Stomach (tissue), 19 donors: ENCODE measurements at places on chromosomes 1 and 21. TPM values are rescaled to one million over a fixed set of nuclear protein-coding genes. Genes with fewer than 3 reads are reported as not detected.

CCDC17 gene
- total RNA-seq = 5.1 TPM

HJV gene
- total RNA-seq = not detected

SH2D1B gene
- not detected for total RNA-seq

DNA sequence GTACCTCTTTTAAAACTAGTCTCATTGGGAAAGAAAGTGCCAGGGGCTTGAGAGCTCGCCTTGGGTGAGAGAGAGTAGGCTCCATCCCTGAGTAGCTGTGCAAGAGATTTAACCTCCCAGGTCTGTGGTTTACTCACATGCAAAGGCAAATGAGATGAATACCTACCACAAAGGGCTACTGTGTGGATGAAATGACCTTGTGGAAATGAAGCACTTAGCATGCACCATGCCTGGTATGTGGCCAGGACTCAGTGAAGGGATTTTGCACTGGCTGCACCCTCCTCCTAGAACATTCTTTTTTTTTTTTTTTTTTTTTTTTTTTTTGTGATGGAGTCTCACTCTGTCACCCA lies 120.3 kb downstream of the PROX1 start:
- no peak for DNase-seq

DNA sequence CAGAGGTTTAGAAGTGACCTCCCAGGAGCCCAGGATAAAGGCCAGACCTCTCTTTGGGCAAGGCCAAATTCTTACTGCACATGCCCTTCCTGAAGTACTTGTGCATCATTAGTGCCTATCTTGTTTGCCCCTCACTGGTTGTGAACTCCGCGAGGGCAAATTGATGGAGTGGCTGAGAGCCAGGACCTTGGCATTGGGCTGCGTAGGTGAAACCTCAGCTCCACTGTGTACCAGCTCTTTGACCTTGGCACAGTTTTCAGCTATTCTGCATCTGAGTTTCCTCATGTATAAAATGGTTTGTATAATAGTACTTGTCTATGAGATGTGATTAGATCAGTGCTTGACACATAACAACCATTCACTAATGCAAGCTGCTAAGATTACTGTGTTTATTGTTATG lies 11.5 kb downstream of the OTUD3 start:
- DNase-seq = no peak

GRCh38 chr1:91092503-91092902 lies 70.7 kb upstream of the ZNF644 start:
- DNase-seq = no peak

DNA sequence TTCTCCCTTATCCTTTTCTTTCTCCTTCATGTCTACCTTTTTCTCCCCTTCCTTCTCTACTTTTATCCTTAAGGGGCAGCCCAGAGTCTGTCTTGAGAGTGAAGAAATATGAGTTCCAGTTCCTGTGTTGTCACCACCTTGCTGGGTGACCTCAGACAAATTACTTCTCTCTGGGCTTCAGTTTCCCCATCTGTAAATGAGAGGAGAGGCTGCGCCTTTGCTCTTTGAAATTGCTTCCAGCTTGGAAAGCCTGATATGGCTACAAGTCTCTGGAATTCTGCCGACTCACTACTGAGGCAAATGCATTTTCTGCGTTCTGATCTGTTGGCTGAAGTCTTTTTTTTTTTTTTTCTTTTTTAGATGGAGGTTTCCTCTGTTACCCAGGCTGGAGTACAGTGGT lies 119.2 kb downstream of the SYF2 start:
- no peak for DNase-seq
